ENCODE measurements at places on chromosomes 6 and 20.

DNA sequence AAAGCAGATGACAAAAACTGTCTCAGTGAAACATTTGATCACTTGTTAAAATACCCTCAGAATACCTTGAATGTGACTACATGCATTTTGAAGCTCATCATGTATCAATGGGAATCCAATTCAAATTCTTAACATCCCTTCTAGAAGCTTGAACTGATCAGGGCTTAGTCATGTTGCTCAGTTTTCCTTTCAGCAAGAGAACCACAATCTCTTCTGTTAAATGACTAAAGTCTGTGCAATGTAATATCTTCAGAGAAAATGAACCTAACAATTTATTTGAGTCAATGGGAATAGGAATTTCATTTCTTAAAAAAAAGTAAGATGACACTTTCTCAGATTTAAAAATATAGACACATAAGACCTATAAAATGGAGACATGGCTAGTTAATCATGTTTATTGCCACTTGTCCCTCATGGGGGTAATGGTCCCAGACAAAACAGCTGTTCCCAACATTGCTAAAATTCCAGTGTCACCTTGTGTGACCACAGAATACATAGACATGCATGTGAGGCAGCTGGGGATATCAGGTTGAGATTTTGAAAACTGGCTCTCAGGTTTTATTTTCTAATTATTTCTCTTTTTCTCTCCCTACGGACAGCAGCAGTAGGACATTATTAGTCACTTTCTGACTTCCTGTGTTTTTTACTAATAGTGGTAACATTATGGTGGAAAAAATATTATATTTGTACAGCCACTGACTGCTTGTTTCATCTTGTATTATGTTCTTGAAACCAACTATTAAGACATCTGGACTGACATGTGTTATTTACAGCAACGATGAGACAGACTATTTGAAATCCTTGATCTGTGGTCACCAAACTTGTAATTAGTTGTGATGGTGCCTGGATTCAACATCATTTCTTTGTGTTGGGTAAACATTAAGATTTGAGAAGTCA lies 192.5 kb downstream of the COL9A1 start:
- DNase-seq: no peak

DNA sequence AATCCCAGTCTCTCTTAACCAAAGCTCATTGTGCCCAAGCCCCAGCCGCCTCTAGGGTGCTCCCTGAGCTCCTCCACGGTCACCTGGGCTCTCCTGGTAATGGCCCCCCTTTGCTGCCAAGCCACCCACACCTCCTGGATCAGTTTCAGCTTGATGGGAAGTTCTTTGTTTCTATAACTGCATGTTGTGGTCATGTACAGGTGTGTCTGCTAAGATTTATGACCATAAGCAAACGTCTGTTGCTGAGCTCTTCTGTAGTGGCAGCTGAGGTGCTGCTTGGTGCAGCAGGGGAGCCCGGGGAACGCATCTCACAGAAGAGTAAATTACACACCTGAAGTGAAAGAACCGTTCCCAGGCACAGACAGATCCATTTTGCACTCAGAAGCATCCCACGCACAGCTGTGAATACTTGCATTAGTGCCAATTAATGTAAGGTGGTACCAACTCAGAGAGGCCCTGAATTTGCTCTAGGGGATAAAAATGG lies 194.6 kb upstream of the ARID1B start:
- no peak for DNase-seq

DNA sequence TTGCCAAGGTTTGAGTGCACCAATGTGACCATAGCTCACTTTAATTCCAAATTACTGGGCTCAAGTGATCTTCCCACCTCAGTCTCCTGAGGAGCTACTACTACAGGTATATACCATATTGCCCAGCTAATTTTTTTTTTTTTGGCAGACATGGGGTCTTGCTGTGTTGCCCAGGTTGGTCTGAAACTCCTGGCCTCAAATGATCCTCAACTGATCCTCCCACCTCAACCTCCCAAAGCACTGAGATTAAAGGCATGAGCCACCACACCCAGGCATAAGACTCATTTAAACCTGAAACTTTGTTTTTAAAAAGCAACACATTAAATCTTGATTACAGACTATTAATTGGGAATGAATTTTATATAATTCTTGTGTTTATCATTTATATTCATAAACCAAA lies 67.7 kb downstream of the ARHGAP18 start:
- no peak for DNase-seq

DNA sequence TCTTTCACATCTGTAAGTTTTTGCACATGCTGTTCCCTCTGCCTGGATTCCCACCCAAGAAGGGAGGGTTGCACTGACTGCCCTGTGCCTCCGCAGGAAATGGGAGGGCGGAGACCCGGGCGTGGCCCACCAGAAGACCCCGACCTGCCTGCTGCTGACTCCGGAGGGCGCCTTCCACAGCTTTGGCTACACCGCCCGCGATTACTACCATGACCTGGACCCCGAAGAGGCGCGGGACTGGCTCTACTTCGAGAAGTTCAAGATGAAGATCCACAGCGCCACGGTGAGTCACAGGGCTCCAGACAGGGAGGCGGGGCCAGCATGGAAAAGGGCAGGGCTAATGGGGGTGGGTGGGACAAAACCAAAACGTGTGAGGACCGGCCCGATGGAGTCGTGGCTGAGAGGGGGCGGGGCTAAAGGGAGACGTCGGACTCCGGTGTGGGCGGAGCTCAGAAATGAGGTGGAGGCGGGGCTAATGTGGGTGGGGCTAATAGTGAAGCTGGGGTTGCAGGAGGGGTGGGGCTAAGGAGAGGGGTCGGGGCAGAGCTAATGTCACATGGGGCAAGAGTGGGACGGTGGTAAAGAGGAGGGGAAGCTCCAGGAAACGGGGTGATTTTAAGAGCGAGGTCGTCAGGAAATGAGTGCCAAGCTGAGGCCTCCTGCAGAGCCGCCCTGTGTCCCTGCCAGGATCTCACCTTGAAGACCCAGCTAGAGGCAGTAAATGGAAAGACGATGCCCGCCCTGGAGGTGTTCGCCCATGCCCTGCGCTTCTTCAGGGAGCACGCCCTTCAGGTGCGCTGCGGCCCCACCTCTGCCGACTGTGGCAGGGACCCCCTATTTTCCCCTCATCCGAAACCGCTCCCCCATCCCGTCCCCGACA lies 12.6 kb downstream of the HSPA12B start:
- peak; percentile 58 for DNase-seq

DNA sequence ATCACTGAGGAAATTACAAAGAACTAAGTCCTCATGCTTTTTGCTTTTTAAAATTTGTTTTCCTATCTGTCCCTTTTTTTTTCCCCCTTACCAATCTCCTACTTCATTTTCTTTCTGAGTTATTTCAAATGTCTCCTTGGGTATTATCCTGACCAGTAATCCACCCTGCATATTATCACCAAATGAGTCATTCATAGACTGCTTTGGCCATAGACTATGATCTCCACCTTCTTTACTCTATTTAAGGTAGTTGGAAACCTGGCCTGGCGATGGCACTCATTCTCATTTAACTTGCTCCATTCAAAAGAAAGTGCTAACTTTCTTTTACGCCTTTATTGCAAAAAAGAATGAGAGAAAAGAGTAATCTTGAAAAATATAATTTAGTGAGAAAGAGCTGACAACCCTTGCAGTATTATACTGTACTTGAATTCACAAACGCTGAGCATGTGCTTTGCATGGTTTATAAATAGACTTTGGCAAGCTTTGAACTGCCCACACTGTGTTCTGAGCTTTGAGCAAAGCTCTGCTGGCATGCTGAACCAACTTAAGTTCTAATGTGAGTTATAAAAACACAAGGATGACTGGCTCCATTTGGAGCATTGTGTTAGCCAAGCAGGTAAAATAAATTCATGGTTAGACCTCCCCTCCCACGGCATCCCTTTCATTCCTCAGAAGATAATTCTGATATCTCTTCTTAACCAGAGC lies 198.9 kb downstream of the NKAIN2 start:
- no peak for DNase-seq

DNA sequence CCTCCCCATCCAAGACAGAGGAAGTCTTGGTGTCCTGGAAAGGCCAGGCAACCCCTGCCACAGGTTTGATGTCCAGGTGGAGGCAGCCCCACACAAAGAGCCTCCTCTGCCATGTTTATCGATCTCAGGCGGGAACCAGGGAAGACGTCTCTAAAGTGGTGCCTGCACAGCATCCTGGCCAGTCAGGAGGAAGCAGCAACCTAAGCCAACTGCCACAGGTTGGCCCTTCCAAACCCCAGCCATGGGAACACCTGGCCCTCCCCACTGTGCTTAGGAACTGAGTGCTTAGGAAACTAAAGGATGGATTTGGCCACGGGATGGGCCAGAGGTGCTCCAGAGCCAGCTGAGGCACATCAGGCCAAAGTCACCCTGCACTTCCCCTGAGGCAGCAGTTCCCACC lies 56.9 kb downstream of the CSE1L start:
- no peak for DNase-seq

DNA sequence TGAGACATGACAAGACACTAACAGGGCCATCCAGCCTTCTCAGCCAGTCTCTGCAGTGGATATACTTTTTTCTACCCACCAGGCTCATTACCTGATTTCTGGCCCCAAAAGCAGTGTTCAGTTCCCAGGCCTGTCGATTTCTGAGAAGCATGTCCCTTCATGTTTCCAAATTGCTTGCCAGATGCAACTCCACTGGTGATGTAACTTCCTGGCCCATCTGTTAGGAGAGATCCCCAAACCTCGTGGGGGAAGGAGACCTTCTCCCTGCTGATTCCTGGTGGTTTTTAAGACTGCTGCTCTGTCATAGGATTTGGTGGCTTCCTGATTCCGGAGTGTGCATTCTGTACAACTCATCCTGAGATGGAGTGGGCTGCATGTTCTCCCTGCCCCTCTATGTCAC lies 31.6 kb upstream of the MRPS10 start:
- DNase-seq: no peak

DNA sequence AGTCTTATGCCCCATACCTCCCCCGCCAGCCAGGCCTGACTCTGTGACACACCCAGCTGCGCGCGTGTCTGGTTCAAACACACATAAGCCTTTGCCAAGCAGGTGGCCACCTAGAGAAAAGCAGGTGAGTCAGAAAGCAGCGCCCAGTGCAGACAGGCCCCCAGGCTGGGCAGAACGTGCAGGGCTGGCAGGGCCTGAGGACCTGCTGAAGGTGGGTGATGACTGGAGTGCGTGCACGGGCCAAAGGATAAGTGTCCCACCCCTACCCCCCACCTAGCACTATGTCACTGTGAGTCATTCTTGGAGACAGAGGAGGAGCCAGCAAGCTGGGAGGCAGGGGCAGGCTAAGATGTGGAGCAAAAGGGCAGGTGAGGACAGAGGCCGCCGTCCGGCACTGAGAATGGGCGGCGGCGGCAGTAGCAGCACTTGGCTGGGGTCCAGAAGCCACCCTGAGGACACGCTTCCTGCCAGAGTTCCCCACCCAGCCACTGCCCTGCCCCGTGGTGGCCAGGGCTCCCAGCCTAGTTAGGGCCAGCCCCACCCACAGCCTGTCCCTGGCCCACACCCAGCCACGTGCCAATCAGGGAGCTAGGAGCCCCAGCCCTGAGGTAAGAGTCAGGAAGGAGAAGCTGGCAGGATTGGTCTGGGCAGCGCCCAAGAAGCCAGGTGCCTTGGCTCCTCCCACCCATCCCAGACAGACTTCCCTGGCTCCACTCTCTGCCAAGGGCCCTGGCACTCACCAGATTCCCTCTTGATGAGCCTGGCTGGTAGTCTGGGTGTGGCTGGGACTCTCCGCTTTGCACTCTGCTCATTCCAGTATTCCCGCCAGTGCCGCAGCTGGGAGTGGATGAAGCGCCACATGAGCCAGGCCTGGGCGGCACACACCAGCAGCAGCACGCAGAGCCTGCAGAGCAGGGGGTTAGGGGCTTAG lies 72.7 kb downstream of the TRAM2 start:
- no peak for DNase-seq

GRCh38 chr6:28303570-28303969 lies 22.2 kb downstream of the PGBD1 start:
- no peak for DNase-seq

DNA sequence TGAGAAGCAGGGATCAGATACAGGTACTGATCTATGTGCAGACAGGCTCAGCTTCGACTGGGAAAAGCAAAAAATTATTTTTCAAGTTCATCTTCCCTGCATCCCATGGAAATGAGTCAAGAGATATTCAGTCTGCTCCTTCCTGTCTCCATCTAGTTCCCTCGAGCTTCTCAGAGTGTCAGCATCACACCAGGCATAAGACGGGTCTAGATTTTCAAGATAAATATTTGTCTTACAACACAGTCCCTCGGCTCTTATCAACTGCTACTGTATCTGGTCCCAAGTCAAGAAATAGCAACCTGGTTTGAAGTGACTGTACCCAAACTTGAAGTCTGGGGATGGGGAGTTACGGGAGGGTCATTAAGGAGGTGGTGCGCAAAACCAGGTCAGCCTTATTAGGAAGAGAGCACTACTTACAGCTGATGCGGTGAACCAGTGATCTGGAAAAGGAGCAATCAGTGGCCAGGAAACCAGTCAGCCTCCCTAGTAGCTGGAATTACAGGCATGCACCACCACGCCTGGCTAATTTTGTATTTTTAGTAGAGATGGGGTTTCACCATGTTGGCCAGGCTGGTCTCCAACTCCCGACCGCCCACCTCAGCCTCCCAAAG lies 29.7 kb downstream of the ZMYND8 start:
- DNase-seq: no peak

DNA sequence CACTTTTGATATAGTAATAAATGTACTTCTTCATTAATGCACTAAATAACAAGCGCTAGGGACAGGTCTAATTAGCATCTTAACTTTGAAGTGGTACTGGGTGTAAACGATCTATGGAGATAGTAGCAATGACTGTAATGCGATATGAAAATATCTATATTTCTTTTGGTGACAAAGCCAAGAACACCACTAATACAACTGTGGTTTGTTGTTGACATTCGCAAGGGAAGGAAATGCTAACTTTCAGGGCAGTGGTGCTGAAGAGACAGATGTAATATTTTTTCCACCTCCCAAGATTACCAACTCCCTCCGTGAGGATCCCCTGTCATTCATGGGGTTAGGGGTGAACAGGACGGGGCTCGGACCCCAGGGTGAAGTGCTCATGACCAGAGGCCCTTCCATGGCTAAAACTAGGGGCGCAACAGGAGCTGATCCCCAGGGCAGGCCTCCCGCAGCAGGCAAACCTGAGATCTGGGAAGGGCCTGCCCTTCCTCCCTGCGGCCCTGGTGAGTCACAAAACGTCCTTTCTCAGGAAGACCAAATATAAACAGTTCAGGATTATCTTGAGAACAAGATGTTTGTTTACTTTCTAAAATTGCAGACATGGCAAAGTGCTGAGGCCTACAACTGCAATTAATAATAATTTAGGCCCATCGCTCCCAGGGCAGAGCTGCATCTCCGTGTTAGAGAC lies 65.0 kb upstream of the TOX2 start:
- no peak for DNase-seq
